Karpas-422 (cell line): ENCODE measurements at places on chromosomes 2 and 18. TPM values are rescaled to one million over a fixed set of nuclear protein-coding genes. Genes with fewer than 3 reads are reported as not detected.

Gene GAREM1
- 0.11 and 0.22 TPM in 2 replicates for total RNA-seq

Gene SAG
- total RNA-seq, result not detected in 2 replicates

DNA sequence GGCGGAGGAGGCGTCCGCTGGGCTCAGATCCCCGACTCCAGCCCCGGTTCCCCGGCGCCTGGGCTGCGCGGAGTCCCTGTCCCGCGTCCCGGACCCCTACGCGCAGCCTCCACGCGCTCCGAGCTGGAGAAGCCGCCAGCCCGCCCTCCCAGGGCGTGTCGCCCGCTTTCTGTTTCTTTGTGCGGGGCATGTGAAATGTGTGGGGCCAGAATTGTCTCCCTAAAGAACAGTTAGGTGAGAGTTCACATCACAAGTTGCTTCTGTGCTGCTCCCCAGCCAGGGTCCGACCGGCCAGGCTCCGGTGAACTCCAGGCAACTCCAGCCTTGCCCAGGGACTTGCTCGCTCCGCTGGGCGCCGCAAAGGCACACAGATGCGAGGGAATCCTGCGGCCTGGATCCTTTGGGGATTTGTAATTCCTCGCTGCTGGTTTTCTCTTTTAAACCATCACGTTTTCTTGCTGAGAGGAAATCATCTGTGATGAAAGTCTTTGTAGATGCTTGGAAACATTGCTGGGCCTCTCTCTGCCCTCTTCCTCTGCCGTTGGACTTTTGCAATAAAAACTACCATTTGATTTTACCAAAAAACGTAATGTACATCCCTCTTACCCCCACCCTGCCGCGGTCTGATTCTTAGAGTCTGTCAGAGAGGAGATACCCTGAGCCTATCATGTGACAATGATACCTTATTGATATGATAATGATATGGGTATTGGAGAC is 631 bp downstream of the GYPC start:
- peak overlapping the region; percentile 96 for H3K4me3 ChIP-seq
- DNase-seq, result peak; percentile 73
- no peaks in the 10 kb centered on the region for H3K36me3 ChIP-seq
- H3K27me3 ChIP-seq, result no peaks in the 10 kb centered on the region

GRCh38 chr2:157572725-157573124 is 55.9 kb downstream of the ACVR1C start:
- peak; percentile 49 for DNase-seq
- no peaks in the 10 kb centered on the region for H3K36me3 ChIP-seq
- H3K4me3 ChIP-seq, result no peak overlapping the region
- no peaks in the 10 kb centered on the region for H3K27me3 ChIP-seq
- peaks cover 7% of the 10 kb centered on the region for H3K4me1 ChIP-seq
- H3K27ac ChIP-seq, result no peak overlapping the region

GRCh38 chr2:120747281-120747680 is 11.6 kb downstream of the GLI2 start:
- H3K4me1 ChIP-seq, result peaks cover 42% of the 10 kb centered on the region
- no peak for DNase-seq

DNA sequence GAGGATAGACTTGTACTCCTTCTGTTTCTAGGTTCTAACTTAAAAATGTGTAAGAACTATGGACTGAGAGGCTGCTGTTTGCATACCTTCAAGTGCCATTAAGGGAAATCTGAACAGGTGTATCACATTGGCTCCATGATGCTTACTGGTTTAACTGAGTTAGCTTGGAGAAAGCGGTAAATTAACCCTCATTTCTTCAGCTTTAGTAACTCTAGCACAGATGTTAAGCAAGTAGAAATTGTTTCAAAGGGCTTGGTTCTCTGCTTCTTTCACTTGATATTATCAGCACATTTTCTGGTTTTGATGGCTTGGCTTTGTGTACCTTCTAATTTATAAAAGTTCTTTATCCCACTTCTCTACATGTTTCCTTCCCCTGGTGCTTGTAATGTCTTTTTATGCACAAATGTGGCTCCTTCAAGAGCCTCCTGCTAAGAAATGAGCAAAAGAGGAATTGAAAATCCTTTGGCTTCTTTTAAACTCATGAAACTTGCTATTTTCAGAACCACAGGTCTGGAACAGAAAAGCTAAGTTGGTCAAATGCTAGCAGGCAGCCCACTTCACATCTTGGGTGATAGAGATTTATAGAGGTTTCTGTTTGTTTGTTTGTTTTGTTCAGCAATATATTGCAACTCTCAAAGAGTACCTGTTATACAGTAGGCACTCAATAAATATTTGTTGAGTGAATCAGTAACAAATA is 249.9 kb upstream of the THUMPD2 start:
- H3K4me3 ChIP-seq, result no peak overlapping the region
- H3K36me3 ChIP-seq, result no peaks in the 10 kb centered on the region
- DNase-seq, result no peak

DNA sequence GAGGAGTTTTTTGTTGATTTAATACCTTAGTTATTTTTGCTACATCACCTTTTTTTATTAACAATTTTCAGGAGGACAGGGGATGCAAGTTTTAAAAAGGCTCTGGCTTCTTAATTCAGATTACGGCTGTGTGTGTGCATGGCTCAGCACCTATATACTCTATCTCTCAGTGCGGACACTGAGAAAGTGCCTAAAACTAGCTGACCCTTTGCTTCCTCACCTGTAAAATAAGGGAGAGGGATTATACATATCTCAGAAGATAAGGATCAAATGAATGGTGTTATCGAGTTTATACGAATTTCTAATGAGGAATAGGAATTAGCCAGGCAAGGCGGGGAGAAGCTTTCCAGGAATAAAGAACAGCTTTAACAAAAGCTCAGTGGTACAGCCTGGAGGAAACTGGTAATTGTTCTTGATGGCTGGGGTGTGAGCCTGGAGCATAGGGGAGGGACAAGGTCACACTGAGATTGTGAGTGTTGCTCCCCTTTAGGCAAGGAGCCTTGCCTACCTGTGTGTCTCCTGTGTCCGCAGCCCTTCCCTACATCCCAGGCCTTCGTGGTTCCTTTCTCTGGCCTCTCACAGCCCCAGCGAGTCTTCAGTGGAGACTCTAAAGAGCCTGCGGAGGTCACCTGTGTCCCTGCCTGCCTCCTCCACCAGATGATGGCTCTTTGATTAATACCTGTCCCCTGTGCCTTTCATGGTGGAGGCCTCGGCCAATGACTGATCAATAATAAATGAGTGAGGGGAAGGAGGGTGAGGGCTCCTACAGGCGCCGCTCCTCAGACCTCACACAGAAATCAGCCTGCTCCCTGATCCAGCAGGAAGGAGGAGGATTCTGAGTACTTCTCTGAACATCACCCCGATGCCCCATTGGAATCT is 92.7 kb downstream of the DDX1 start:
- no peak overlapping the region for H3K4me3 ChIP-seq
- H3K27me3 ChIP-seq, result no peaks in the 10 kb centered on the region
- DNase-seq, result no peak
- no peaks in the 10 kb centered on the region for H3K4me1 ChIP-seq

Gene GATA6
- total RNA-seq, result not detected in 2 replicates

DNA sequence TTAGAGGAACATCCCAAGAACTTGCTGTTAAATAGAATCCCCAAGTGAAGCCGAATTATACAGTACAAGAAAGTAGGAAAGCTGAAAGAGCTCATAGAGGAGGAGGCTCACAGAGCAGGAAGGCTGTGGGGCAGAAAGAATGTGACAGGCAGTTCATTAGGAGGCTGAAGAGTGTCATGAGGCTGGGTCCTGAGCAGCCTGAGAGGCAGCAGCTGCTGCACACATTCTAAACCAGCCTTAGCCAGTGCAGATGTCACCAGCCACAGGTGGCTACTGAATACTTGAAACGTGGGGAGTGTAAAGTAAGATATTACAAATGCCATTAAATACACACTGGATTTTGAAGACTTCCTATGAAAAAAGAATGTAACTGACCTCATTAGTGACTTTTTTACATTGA is 490.2 kb upstream of the KLHL29 start:
- H3K27ac ChIP-seq, result no peak overlapping the region
- DNase-seq, result no peak
- H3K27me3 ChIP-seq, result no peaks in the 10 kb centered on the region
- no peaks in the 10 kb centered on the region for H3K4me1 ChIP-seq

GRCh38 chr18:44795241-44795640 is 114.6 kb downstream of the SETBP1 start:
- no peak overlapping the region for H3K27ac ChIP-seq
- no peak for DNase-seq
- no peak overlapping the region for H3K4me3 ChIP-seq
- no peaks in the 10 kb centered on the region for H3K27me3 ChIP-seq
- no peaks in the 10 kb centered on the region for H3K36me3 ChIP-seq

Gene LHCGR
- not detected in 2 replicates for total RNA-seq

Gene EIF2AK2
- 24.9 and 29.3 TPM in 2 replicates for total RNA-seq

DNA sequence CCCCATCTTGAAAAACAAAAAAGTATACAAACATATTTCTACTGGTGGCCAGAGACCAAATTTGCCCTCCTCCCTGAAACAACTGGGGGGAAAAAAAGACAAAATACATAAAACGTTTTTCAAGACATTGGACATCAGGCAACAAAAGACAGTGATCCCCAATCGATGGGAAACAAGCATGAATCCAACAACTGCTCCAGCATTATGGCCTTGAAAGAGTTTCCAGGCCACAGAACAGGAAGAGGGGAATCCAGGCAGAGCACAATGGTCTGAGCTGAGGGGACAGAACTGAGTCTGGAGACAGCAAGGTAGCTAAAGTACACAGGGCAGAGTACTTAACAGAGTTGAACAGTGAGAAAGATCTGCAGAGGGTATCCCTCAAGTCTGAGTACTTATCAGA is 4.4 kb downstream of the CCDC88A start:
- H3K36me3 ChIP-seq, result peaks cover 47% of the 10 kb centered on the region
- H3K27me3 ChIP-seq, result no peaks in the 10 kb centered on the region
- no peak overlapping the region for H3K4me3 ChIP-seq
- peaks cover 36% of the 10 kb centered on the region for H3K4me1 ChIP-seq
- H3K27ac ChIP-seq, result 0 out of 2 replicates have a peak overlapping the region, but pooled peaks have one; percentile 84
- DNase-seq, result no peak

Gene VIT
- not detected in 2 replicates for total RNA-seq

Gene ADGRF3
- 0.25 TPM in 1 of 2 replicates, not detected in the other for total RNA-seq

Gene GDF7
- total RNA-seq, result under 0.01 and 0.29 TPM in 2 replicates

- H3K36me3 ChIP-seq, result no peaks in the 10 kb centered on the region
- H3K27ac ChIP-seq, result no peak overlapping the region
- H3K27me3 ChIP-seq, result no peaks in the 10 kb centered on the region
- no peak overlapping the region for H3K4me3 ChIP-seq
- DNase-seq, result no peak
Measured at GRCh38 chr2:164852086-164852485, 10.5 kb upstream of the COBLL1 start.

DNA sequence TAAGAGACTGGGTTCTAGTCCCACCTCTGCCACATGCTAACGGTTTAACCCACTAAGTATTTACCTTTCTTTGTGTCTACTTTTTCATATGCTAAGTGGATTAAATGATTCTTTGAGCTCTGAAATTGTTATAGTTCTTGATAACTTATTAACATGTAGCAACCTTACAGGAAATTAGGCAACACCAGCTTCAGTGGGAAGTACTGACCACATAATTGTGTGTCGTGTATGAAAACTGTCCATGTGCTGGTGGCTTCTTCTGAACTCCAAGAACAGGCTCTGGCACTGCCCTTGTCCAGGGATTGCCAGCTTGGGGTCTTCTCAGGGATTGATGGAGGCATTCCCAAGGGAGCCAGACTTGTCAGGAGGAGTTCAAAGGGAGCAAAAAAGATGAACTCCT is 427.7 kb downstream of the TGIF1 start:
- no peak overlapping the region for H3K4me3 ChIP-seq
- no peak for DNase-seq
- H3K27me3 ChIP-seq, result no peaks in the 10 kb centered on the region
- no peak overlapping the region for H3K27ac ChIP-seq
- no peaks in the 10 kb centered on the region for H3K36me3 ChIP-seq
- H3K4me1 ChIP-seq, result peaks cover 14% of the 10 kb centered on the region

- H3K36me3 ChIP-seq, result no peaks in the 10 kb centered on the region
- no peak overlapping the region for H3K4me3 ChIP-seq
- no peaks in the 10 kb centered on the region for H3K4me1 ChIP-seq
Measured at GRCh38 chr2:151007365-151007764, 254.3 kb downstream of the RBM43 start.

Gene SATB2
- total RNA-seq, result 1.7 and 5.7 TPM in 2 replicates

DNA sequence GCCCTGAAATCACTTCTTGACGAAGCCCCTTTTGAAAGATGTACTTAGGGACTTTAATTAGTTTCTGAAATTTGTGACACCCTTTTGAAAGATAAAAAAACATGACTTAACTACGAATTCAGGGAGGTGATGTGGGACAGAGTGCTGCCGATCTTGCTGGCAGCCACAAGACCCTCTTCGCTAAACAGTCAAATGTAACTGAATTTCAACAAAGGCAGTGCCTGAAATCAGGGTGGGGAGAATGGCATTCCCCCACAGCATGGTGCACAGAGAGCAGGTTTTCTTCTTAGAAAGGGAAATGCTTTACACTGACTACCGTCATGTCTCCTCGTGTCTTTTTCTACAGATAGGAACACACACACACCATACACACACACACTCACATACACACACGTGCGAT is 640.2 kb upstream of the POU3F3 start:
- no peak for DNase-seq
- H3K36me3 ChIP-seq, result no peaks in the 10 kb centered on the region
- no peak overlapping the region for H3K27ac ChIP-seq
- no peak overlapping the region for H3K4me3 ChIP-seq
- H3K4me1 ChIP-seq, result no peaks in the 10 kb centered on the region

- H3K4me3 ChIP-seq, result no peak overlapping the region
- H3K36me3 ChIP-seq, result peaks cover 79% of the 10 kb centered on the region
- no peaks in the 10 kb centered on the region for H3K27me3 ChIP-seq
- no peak for DNase-seq
- H3K27ac ChIP-seq, result no peak overlapping the region
Measured at GRCh38 chr2:181915102-181915501, 23.6 kb downstream of the ITPRID2 start.

GRCh38 chr18:28455971-28456370 is 279.0 kb upstream of the CDH2 start:
- no peak overlapping the region for H3K27ac ChIP-seq
- H3K27me3 ChIP-seq, result no peaks in the 10 kb centered on the region
- no peak for DNase-seq
- no peaks in the 10 kb centered on the region for H3K4me1 ChIP-seq
- no peak overlapping the region for H3K4me3 ChIP-seq

GRCh38 chr2:234724850-234725249 is 227.0 kb upstream of the SH3BP4 start:
- no peak overlapping the region for H3K4me3 ChIP-seq
- H3K4me1 ChIP-seq, result no peaks in the 10 kb centered on the region
- H3K36me3 ChIP-seq, result no peaks in the 10 kb centered on the region
- DNase-seq, result no peak
- H3K27ac ChIP-seq, result no peak overlapping the region

Gene AQP4
- total RNA-seq, result not detected in 2 replicates

Gene RNF152
- 0.07 and 0.83 TPM in 2 replicates for total RNA-seq

Gene MYOM1
- 0.04 TPM in 1 of 2 replicates, not detected in the other for total RNA-seq

Gene GPR45
- total RNA-seq, result not detected in 2 replicates
